Esophagus muscularis mucosa (tissue), 4 donors: ENCODE measurements at places on chromosomes 12 and 14. TPM values are rescaled to one million over a fixed set of nuclear protein-coding genes. Genes with fewer than 3 reads are reported as not detected.

NKX2-1 gene
- 0.92 TPM for total RNA-seq

ITGB7 gene
- total RNA-seq = 1.1 TPM

KRT84 gene
- total RNA-seq = not detected

CLEC9A gene
- total RNA-seq = not detected

PMCH gene
- total RNA-seq = not detected
